Nucleus accumbens (tissue), 56 donors: ENCODE measurements at places on chromosomes 1 and 21.

- no peak for DNase-seq
These were observed 67.3 kb upstream of the ADGRL2 start for GRCh38 chr1:81733480-81733879.

DNA sequence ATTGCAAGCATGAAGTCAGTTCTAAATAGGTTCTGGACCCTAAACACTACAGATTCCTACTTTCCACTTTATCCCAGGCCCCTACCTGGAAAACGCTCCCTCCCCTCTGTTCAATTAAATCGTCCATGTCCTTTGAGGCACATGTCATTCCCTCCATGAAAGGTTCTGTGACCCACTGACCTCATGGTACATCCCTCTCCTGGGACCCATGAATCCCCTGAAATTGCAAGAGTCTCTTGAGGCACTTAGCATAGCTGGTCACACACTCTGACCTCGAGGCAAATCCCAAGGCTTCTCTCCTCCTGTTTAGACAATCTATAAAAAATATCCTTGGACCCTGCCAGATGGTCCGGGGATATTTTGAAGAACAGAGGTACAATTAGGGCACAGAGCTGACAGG is 34.3 kb upstream of the KRTAP19-8 start:
- DNase-seq: no peak

DNA sequence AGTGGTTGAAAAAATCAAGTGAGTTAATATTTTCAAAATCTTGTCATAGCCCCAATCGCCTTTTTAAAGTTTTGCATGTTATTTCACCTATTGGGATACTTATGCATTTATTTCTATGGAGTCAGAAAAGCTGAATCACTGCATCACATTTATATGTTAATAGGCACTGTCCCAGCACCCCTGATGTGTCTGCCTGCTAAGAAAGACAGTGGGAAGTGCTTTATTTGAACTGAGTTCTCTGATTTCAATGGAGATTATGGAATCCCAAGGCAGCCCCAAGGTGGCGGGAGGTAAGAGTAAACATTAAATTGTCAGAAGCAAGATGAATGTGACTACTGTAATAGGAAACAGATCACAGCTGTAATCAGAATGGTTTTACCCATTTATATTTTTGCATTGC is 2225.7 kb downstream of the NCAM2 start:
- DNase-seq: no peak

DNA sequence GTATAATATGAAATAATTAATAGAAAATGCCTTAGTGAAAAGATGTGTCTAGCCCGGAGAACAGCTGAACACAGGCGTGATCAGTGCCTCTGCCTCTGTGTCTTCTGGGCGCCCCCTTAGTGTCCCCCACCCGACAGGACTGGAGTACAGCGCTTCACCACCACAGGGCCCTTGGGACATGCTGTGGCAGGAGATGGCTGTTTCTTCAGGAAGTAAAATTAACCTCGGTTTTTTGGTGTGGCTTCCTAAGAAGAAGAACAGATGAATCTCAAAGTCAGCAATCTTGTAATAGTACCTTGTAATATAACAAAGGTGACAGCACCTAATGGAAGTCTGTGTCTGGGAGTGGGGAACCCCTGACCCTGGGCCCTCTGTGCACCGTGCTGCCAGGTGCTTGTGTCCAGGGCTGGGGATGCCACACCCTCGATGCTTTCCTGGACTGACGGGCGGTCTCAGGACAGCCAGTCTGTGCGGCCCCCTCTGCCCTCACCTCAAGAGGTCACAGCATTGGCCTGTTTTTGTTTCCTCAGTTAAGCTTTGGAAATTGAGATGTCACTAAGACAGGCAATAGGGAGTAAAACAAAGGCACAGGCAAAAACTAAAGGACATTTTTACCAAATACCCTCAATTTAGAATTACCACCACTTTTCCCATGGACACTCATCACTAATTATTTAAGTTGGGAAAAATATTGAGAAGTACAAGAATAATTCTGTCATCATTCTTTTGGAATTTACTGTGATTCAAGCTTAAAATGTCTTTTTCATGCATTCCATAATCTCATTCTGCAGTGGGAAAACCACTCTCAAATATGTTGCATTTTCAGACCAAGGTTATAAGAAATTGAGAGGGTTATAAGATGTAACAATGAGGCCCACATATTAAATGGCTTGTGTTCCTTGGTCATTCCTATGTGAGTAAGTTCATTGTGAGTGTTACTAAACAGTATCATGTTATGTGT is 79.3 kb downstream of the ADARB1 start:
- DNase-seq: no peak

DNA sequence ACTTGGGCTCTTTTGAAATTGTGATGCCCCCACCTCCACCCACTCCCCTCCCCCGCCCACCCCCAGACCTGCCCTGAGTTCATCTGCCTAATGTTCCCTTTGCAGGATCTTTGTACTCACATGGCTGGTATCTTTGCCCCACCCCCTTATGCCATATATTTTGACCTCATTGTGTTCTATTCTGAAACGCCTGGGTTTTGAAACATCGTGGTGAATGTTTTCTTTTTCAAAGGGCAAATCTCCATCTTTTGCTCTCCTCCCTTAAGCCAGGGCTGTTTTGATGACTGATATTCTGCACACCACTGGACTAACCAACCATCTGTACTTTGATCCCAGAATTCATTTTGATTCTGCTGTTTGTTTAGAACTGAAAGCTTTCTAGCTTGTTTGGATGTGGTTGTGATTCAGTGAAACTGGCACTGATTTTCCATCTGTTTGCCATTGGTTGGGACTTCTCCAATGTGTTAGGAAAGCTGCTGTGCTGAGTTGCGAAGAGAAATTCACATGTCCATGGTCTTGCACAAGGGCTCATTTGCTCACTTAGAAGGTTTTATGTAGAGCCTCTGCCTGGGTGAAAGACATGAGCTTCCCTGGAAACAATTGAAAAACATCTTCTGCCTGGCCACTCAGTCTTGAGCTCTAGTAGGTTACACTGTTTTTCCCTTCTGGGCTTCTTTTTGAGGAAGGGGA is 16.5 kb downstream of the SMAP2 start:
- DNase-seq: no peak

DNA sequence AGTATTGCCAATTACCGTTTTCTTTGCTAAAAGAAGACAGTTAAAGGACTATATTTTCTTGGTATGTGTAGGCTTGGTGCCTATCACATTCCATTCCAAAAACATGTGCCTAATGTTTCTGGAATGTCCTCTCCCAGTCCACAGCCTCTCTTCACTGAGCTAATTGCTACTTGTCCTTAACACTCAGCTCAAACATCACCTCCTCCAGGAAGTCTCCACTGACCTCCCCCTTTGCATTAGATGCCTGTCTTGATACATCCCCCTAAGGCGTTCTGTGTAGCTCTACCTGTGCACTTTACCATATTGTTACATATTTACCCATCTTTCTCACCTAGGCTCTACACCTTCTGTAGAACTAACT is 195.6 kb upstream of the CAMK1G start:
- no peak for DNase-seq

DNA sequence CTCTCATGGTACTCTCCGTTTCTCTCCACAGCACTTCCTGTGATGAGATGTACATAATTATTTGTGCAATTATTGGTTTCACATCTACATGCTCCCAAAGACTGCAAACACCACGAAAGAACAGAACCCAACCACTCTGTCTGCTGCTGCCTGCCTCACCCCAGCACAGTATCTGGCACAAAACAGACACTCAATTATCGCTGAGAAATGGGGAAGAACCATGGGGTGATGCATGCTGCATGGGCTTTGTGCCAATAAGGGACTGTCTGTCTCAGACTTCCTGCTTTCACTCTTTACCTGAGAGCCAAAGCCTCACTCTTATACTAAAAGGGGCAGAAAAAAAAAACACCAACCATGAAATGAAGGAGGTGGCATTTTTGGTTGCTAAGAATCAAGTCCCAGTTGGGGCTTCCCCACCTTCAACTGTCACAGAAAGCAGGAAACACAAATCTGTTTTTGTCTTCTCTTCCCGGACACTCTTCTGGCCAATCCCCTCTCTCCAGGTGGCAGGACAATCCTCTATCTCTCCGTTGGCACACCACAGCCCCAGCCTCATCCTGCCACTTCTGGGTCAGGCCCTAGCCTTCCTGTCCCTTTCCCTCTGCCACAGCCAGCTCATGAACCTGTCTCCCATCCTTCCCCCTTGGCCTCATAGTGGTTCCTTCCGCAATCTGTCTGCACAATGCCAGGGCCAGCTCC is 82.0 kb downstream of the TGFBR3 start:
- DNase-seq: no peak

- DNase-seq: no peak
These were observed 6.1 kb downstream of the INTS3 start for GRCh38 chr1:153733970-153734369.

DNA sequence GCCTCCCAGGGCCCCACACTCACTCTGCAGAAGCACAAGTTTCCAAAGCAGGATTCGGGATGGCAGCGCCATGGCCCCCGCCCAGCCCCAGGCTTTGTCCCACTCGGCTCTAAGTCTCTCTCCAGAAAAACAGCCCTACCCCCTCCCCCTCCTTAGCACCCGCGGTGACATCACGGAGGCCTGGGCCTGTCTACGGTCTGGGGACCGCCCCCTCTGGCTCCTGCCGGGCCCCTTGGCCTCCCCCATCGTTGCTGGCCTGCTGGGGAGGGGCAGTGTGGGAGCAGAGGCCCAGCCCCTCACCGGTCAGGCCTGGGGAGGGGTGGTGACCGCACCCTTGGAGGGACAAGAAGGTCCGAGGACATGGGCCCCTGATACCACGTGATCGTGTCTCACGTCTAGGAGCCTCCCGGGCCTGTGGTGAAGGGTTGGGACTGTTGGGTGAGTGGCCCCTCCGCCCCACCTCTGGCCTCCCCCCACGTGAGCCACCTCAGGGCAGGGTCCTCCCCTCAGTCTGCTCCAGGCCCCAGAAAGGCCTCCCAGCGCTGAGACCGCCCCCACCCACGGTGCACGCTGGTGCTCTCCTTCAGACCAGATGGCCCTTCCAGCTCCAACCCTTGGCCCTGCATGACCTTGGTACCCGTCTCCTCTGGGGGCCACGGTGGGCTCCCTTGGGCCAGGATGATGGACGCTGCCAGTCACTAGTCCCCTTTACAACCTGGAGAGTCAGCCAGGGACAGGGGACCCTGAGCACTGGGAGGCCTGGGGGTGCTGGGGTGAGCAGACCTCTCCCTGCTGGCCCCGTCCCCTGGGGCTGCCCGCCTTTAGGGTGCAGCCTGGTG is at the start of gene MXRA8:
Gene MXRA8 (minus strand): TSS at position 123 of the 839 bp plus-strand sequence. CDS start 51 bp downstream, at position 72.
- DNase-seq: no peak

DNA sequence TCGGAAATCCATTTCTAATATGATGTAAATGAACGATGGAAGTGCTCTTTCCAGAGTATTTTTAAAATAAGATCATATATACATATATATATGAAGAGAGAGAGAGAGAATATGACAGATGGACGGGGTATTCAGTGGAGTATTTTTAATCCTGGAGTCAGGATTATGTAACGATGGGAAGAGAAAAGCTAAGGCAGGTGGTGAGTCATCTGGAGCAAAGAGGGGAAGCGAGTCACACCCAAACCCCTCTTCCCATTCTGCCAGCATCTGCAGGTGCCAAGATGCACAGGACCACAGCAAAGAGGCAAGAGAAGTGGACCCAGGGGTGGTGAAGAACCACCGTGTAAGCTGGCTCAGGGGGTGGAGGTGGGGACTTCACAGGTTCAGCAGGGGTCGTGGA is 102.7 kb upstream of the GRIK3 start:
- DNase-seq: no peak

DNA sequence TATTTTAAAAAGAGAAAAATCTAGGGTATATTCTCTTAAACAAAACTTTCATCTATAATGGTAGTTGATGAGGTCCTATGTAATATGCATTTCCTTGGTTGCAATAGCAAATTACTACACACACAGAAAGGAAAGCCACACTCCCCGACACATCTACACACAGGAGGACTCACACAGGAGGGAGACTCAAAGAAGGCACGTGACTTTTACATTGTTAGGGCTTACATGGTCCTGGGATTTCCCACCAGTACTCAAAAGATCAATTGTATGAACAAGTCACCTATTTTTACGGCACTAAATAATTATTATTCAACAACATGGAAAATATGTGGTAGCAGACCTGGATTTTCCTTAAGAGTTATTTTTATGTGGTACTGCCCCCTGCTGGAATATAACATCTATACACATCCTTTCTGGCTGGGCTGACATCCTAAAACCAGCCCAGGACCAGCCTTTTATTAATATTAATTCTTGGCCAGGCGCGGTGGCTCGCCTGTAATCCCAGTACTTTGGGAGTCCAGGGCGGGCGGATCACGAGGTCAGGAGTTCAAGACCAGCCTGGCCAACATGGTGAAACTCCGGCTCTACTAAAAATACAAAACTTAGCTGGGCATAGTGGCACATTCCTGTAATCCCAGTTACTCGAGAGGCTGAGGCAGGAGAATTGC is 33.9 kb upstream of the LGALS8 start:
- no peak for DNase-seq
